ENCODE measurements at places on chromosomes 3 and 15.

DNA sequence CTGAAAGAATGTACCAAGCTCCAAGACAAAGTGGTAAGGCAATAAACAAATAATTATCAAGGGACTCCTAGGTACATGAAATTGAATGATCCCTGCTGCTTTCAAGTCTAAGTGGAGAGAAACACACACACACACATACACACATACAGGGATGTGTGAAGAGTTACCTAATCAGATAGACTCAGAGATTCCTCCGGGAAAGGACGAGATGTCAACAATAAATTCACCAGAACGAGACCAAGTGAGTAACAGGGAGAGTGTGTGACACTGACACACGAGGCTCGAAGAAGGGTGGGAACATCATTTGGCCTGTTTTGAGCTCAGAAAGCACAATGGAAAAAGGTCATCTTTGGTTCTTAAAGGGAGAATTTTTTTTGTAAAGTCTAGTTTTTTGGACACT is 13.4 kb downstream of the LRIG1 start:
- DNase-seq: no peak

DNA sequence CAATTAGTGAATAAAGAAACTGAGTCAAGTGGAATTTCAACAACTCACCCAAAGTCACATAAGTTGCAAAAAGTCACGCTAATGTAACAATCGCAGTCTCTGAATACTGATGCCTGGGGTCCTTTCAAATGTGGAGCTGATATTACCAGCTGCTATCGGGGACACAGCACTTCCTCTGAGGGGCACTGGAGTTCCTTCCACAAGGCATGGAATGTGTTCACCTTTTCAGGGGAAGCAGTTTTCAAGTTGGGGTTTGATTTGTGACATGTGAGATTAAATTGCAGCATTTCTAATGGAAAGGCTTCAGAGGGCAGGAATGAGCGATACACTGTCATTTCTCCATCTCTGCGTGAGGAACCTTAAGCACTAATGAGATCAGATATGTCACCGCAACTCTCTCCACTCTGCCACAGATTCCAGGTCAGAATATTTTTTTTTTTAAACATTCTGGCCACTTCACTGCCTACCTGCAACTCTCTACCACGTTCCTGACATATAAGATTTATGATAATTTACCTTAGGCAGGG is 807.2 kb upstream of the CFAP20DC start:
- DNase-seq: no peak

- DNase-seq: peak; percentile 13
These were observed 151.1 kb downstream of the ZNF385D start for GRCh38 chr3:21599890-21600289.

GRCh38 chr3:128133273-128133883 is 9.8 kb upstream of the RUVBL1 start:
- peak; percentile 31 for DNase-seq

GRCh38 chr3:172300187-172300586 is 148.1 kb downstream of the GHSR start:
- DNase-seq: no peak

DNA sequence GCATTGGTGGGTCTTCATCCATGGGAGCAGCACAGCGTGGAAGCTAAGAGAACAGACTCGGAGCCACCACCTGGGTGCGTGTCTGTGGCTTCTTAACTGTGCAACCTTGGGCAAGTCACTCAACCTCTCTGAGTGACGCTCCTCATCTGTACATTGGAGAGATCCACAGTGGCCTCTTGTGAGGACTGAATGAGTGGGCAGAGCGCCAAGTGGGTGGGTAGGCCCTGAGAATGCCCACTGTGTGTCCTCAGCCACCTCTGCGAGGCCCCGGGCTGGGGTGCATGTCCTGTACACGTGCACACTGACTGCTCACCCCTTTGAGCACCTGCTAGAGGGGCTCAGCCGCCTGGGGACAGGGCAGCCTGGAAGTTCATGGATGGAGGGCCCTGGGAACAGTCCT is 99.6 kb upstream of the PRR23E start:
- no peak for DNase-seq

DNA sequence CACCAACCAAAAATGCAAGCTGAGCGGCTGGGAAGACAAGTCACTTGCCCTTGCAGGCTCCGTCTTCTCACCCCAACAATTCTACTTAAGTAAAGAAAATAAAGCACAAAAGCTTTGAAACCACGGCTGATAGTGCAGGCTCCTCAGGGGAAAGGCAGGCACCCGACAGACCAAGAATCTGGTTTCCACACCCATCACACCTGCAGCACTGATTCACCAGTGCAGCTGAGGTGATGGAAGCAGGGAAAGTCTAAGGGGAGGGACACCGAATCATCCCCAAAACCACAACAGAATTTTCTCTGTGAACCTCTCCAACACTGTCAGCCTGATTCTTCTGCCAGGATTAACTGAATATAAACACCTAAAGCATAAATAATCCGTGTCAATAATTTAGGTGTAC is 62.0 kb upstream of the NSMCE3 start:
- DNase-seq: no peak

DNA sequence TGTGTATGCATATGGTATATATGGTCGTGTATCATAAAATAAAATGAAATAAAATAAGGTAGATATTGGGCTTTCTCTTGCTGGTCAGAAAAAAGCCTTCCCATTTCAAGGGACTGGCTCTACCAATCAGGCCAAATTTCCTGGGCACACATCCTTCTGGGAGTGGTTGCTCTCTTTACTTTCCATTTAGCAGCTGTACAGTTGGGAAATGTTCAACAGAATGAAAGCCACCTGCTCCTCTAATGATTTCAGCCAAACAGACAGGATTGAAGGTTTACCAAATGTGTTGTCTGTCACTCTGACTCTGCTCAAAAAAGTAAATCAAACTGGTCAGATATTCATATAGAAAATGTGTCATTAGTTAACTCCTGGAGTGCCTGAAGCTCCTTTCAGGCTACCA is 380.4 kb downstream of the ROBO2 start:
- no peak for DNase-seq

DNA sequence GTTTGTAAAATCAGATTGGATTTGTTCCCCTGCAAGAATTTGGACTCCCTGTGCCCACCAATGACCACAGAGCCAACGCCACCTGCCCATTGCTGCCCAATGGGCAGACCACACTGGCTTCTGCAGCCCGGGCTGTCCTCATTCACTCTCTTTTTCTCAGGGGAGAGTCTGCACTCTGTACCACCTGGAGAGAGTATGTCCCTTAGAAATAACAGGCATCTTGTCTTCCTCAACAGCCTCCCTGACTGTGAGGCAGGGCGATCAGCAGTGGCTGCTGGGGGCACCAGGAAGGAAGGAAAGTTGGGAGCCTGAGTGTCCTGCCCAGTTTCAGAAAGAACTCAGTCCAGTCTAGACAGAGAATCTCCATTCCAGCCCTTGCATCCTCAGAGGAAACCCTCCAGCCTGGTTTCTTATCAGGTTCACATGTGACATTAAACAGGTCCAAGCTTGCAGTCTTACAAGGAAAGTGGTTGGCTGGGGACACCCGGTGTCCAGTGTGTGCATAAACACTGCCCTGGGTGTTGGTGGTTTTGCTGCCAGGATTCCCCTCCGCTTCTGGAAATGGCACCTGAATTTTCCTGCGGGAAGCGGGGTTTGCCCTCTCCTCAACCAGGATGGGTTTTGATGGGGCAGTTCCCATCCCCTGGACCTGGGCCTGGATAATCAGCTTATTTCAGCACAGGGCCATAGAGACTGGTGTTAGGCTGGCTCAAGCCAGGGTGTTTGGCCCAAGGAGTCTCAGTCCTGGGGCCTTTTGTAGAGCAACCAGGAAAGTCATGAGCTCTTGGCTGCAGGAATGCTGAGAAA is 37.2 kb downstream of the SSUH2 start:
- no peak for DNase-seq

DNA sequence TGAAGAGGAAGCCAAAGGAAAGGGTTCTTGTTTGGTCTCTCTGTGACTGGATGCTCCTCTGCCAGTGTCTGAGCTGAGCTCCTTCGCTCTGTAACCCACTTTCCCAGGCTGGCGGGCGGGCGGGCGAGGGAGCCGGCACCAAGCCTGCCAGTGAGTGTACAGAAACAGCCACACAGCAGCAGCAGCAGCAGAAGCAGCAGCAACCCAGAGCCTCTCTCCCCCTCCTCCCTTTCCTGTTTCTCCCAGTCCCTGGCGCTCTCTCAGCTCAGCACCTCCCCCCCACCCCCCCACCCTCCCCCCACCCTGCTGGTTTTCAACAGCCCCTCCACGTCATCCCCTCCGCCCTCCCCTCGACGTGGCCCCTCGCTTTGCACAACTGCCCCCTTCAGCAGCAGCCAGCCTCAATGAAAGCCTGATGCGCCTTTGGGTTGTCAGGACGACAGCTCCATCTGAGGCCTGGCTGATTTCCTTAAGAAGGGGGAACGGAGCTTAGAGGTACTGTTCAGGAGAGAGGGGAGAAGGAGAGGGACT is at the start of gene LSAMP:
TSS of gene LSAMP (minus strand) at position 177 of the 531 bp plus-strand sequence.
- DNase-seq: peak; percentile 25

DNA sequence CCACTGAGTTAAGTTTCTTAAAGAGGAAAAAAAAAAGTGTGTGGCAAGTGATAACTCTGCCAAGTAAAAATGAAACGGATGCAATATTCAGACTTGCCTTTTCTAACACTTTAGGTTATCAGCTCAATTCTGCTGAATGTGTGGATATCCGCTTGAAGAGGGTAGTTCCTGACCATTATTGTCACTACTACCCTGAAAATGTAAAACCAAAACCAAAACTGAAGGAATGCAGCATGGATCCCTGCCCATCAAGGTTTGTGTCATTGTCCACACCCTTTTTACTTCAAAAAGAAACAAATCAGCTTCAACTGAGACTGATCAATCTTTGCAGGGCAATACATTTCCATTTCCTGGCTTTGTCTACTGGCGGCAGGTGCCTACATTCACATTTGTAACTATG is 236.1 kb downstream of the ADAMTSL3 start:
- no peak for DNase-seq
